ENCODE measurements at places on chromosomes 7 and 10.

GRCh38 chr7:158603773-158604755 is 16.4 kb upstream of the PTPRN2 start:
- DNase-seq: no peak

DNA sequence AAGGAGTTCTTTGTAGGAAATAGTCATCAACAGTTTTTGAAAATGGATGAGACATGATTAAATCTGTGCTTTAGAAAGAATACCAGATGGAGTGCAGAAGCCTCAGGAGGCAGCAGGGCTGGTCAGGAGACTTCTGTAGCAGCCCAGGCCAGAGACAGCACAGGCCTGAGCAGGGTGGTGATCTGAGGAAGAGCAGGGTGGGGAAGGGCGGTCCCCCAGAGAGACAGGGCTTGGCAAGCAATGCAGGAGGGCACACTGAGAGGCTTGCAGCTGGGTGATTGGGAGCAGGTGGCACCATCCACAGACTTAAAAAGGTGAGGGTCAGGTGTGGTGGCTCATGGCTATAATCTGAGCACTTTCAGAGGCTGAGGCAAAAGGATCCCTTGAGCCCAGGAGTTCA is 4.3 kb upstream of the SMKR1 start:
- no peak for DNase-seq

DNA sequence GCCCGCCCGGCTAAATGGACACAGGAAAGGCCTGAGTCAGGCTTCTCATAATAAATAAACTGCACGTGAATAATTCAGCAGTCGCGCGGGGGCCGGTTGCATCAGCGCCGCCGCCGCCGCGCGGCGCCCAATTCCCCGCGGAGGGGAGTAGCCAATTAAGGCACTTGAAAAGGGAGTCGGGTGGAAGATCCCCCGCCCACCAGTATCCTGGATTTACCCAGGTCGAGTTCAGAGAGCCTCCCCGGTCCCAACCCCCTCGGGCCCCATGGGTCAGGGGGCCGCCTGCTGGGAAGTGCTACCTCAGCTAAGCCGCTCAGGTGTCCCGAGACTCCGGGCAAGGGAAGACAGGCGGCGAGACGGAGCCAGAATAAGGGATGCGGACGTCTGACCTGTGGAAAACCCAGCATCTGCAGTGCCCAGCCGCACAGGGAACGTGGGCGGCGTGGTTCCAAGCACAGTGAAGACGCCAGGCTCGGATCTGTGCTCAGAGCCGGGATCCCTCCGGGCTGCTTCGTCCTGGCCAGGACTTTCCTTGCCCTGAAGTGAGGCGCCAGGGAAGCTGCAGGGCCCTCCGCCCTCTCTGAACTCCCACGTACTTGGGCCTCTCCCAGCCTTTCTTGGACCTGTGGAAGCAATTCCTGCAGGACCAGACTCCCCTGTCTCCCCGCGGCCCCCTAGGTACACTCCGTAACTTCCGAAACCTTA is 7.3 kb upstream of the LBX1 start:
- DNase-seq: no peak

DNA sequence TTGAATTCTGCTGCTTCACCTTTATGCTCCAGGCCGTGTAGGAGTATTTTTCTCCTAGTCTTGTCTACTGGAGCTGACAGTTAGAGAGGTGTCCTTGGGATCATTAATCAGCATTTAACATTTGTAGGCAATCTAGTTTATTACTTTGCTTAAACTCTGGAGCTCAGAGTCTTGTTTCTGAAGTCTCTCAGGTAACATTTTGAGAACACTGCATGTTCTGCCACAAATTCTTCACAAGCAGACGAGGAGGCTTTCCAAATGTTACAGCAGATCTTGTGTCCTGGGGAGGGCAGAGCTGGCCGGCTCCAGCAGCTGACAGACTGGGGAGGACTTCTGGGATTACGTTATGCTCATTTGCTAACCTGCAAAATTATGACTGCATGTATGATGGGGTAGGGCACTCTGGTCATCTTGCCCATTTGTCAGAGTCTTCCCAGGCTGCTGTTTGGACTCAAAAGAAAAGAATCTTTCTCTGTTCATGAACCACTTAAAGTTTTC is 50.5 kb downstream of the GALNT17 start:
- DNase-seq: no peak

DNA sequence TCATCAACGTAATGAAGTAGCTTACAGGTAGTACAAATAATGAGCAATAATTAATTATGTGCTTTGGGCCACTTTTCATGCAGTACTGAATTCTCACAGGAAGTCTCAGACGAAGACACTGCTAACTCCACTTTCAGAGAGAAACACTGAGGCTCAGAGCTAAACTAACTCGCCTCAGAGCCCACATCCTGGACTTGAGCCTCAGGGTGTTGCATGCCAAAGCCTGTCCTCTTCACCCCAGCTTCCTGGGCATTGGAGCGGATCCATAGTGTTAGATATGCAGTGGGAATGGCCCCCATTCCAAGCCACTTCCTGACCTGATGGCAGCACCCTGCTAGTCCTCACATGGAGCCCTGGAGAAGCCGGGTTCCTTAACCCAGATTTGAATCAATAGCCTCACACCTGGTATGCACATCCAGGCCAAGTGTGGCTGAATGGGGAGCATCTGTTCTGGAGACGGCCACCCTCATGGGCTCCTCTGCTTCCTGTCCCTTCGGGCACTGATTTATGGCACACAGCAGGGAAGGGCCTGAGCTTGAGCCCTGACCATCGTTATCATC is 265.1 kb upstream of the ZNF32 start:
- DNase-seq: no peak

Measured in PC-9 (cell line).